ENCODE measurements at places on chromosomes 13 and 19.

DNA sequence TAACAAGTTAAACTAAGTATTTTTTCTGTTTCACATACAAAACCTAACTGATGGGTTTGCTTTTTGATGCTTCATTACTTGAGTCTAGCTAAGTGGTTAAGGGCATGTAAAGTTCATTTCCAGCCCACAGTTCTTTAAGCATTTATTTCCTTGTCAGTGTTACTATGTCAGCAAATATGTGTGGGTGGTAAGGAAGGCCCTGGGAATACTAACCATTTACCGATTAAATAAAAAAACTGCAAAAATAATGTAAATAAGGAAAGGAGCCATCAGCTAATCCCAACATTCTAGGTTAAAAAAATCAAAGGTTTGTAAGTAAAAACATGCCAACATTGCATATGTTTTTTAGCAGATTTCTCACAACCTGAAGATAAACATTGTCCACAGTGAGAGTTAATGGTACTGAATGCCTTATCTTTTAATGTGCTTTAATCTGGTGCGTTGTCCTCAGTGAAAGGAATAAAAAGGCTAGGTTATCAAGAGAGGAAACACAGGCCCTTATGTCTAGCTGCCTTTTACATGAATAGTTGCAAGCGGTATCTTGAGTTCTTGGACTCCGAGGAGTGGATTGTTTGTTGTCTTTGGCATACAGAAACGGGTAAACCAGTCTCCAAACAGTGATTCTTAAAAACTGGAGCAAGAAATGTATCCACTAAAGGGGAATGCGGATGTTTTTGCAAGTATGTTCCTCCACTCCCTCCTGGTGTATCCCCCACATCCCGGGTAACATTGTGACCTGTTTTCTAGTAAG, 949.6 kb upstream of the SLC10A2 start:
- peak; percentile 82 for DNase-seq

GRCh38 chr19:41278478-41278877, 14.3 kb downstream of the HNRNPUL1 start:
- DNase-seq, result no peak

DNA sequence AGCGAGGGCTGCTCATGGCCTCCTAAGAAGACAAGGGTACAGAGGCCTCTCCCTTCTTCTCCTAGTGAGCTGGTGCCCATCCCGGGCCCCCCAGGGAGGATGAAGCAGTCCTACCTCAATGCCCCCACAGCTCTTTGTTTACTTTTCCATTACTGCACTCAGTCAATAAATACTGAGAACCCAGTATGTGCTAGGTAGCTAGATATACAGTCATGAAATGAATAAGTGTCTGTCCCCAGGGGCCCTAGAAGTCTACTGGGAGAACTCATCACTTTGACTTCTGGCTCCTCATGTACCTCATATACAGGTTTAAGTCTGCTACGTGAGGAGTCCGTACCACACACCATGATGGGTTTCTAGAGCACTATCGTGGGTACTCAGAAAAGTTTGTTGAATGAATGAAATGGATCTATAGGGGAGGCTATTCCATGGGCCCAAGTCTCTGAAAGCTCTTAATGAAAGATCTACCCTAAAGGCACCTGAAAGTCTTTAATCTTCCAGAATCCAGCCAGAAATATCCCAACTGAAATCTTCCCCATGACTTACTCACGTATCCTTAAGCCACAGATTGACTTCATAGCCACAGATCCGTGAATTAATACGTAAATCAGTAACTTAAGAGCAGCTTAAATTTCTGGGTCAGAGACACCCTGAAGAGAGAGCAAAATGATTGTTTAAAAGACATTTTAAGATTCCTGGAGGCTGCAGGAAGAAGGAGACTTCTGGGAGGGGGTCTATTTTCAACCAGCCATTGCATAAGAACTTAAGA, 51.6 kb upstream of the POMP start:
- DNase-seq, result peak; percentile 73

DNA sequence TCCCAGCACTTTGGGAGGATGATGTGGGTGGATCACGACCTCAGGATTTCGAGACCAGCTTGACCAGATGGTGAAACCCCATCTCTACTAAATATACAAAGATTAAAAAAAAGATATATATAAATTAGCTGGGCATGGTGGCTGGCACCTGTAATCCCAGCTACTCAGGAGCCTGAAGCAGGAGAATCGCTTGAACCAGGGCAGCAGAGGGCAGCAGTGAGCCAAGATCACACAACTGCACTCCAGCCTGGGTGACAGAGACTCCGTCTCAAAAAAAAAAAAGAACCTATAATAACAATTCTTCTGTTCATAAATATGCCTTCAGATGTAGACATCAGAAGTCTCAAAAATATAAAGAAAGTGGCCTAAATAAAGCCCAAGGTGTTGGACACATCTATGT, 7.6 kb downstream of the ZNF737 start:
- DNase-seq, result no peak

DNA sequence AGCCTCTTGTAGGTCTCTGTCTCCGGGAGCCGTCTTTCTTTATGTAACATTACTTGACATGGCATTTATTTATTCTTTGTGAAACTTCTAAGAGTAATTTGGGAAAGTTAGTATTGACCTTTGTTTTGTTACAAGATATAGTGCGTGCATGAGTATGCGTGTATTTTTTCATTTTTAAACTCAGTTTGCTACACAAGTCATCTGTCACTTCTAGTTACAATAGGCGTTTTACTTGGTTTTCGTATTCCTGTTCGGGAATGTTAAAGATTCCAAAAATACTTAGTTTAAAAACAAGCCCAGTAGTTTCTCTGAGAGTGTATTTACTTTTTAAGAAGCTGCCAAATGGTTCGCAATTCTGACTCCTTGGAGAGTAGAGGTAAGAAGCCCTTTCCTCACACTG, 3.2 kb downstream of the PDS5B start:
- DNase-seq, result no peak

- peak; percentile 4 for DNase-seq
Observed at GRCh38 chr19:52007451-52007805, 583 bp downstream of the ZNF615 start.
